Inflammatory macrophage treated with lipopolysaccharide for 4 hours (primary cell): ENCODE measurements at places on chromosomes 5 and 9.

DNA sequence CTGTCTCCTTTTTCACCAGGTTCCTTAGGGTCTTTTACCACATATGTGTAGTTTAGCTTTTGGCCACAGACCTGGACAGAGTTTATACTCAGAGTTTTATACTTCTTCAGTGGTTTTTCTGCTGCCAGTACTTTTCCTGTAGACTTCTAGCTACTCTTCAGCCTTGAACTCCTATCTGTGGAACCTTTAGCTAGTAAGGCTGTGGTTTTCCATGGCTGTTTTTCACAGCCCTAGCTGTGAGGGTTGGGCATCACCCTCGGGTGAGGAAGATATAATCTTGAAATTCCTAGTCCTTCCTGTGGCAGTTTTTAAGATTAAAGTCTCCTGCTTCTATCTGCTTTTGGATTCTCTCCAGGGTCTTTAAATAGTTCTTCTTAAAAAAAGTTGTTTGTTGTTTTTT, 109.1 kb downstream of the FGF1 start:
- no peak for DNase-seq

GRCh38 chr5:98128846-98129245, 644.6 kb upstream of the RGMB start:
- DNase-seq, result no peak

DNA sequence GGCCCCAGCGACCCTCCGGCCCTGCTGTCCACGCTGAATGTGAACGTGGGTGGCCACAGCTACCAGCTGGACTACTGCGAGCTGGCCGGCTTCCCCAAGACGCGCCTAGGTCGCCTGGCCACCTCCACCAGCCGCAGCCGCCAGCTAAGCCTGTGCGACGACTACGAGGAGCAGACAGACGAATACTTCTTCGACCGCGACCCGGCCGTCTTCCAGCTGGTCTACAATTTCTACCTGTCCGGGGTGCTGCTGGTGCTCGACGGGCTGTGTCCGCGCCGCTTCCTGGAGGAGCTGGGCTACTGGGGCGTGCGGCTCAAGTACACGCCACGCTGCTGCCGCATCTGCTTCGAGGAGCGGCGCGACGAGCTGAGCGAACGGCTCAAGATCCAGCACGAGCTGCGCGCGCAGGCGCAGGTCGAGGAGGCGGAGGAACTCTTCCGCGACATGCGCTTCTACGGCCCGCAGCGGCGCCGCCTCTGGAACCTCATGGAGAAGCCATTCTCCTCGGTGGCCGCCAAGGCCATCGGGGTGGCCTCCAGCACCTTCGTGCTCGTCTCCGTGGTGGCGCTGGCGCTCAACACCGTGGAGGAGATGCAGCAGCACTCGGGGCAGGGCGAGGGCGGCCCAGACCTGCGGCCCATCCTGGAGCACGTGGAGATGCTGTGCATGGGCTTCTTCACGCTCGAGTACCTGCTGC, 839 bp downstream of the KCNV2 start:
- no peak for DNase-seq

- no peak for DNase-seq
Measured at GRCh38 chr5:10655972-10656830, 92.3 kb downstream of the ANKRD33B start.

DNA sequence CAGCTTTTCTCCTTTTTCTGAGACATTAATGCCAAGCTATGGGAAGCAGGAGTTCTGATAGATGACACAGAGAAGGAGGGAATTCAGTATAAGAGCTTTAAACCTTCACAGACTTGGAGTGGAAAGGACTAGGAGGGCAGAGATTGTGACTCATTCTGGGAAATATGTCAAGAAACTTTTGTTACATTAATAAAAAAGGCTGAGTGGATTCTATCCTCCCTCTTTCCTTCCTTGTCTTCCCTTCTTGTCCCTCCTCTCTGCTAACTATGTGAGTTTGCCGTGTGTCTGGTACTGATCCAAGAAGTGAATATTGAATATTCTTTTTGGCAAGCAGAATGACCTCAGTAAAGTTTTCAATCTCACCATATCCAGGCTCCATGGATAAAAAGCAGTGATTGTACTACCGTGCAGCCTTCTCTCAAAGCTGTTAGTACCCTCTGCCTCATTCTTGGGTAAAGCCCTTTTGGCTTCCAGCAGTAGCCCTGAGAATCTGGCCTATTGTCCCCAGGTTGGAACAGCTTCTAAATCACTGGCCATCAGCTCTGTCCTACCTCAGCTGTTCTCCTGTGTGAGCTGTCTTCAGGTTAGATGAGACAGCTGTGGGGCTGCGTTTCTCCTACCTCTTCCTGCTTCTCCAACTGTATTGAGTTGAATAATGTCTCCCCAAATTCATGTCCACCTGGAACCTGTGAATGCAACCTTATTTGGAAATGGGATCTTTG, 73.9 kb downstream of the ATG10 start:
- no peak for DNase-seq

GRCh38 chr9:125538092-125538473, 168.9 kb downstream of the MAPKAP1 start:
- DNase-seq, result no peak

DNA sequence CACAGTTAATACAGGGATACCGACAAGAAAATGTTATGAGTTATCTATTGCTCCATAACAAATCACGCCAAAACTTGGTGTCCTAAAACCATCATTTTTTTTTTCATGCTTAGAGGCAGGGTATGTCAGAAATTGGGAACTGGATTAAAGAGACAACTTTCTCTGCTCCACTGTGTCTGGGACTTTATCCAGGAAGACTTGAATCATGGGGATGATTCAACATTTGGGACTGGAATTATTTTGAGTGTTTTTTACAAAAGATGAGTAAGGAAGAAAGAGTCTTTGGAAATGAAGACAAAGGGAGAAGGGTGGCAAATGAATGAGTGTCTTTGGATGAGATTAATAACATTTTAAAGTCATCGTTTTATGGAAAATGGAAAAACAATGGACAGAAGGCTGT, 1883.7 kb upstream of the C9orf72 start:
- DNase-seq, result no peak

DNA sequence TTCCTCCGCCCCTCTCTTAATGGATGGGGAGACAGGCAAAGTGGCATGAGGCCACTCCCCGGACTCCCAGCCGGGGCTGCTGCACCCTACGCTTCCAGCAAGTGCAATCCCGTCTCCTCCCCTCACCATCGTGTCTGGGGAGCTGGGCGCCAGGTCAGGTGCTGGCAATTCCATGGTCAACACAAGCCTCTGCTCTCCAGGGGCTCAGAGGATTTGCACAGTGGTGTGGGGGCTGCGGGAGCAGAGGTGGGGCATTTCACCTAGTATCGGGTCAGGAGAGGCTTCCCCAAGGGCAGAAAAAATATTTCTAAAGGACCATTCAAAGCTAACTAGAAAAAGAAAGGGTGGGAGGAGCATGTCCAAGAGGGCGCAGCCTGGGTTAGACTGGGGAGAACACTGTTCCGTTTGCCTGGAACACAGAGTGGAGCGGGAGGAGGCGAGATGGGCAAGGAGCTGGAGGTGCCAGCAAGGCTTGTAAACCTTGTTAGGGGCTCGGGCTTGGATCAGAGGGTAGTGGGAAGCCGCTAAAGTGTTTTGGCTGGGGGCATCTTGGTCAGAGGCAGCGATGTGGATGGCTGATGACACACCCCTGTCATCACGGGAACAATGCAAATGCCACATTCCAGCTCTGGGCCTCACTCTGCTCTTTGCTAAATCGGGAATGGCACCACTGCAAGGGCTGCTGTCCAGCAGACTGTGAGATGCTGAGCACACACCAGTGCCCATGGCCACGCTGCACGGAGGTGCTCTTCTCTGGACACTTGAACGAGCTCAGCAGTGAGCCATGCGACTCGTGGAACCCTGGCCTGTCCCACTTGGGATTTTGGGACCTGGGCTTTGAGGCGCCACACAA, 191.7 kb downstream of the CDK5RAP2 start:
- DNase-seq, result no peak

DNA sequence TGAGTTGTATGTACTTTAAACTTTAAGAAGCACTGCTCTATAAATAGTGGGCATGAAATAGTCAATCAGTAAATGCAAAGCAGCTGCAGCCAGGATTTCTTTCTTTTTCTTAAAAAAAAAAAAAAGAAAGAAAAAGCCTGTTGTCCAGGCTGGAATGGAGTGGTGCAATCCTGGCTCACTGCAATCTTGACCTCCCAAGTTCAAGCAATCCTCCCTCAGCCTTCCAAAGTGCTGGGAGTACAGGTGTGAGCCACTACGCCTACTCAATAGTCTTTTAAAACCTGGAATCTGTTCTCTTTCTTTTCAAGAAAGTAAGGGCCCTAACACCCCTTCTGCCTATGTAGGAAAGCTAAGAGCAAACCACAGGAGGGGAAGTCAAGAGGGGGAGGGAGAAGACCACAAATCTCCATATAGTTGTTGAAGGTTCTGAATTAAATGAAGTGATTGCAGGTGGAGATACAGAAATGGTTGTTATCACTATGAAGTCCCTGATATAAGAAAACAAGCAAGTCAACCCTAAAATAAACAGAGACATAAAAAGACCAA, 20.6 kb upstream of the TPD52L3 start:
- no peak for DNase-seq

DNA sequence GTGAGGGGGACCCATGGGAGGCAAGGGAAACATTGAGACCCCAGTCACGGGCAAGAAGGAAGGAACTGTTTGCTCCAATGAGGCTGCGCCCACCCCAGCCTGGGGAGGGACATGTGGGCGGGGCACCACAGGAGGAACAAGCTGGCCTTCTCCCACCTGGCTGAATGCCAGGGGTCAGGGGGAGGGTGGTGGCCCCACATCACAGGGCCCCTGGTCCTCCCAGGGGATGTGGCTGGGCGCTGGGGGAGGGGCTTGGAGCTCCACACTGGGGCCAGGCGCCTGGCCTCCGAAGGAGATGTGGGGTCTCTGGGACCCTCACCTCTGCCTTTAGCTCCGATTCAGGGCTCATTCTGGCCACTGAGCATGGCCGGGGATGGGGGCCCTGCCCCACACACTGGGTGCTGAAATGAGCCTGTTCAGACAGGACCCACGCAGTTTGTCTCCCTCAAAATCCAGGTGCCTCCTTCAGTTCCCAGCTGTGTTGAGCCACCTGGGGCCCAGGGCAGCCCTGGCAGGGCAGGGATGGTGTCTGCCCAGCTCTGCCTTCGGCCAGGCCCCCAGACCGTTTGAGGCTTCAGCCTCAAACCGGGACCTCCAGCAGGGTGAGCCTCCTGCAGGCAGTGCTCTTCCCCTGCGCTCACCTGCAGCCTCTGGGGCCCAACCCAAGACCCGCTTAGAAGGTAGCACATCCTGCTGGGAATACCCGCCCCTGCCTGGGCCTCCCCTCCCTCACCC, 33.2 kb upstream of the NOTCH1 start:
- DNase-seq, result peak; percentile 13

DNA sequence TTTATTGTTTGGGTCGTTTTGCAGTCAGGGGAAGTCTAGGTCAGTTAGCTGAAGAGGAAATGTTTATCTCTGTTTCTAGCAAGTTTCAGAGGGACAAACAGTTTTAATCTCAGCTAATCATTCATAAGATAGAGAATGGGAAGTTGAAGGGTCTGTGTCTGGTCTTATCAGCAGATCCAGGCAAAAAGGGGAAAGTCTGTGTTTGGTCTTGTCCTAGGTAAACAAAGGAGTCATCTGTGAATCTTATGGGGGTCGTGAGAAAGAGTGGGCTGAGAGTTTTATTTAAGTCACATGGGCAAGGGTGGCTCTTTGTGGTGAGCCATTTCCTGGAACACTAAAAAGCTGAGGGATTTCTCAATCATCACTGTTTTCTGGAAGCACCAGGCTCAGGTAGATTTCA, 5.6 kb upstream of the SNCAIP start:
- no peak for DNase-seq

DNA sequence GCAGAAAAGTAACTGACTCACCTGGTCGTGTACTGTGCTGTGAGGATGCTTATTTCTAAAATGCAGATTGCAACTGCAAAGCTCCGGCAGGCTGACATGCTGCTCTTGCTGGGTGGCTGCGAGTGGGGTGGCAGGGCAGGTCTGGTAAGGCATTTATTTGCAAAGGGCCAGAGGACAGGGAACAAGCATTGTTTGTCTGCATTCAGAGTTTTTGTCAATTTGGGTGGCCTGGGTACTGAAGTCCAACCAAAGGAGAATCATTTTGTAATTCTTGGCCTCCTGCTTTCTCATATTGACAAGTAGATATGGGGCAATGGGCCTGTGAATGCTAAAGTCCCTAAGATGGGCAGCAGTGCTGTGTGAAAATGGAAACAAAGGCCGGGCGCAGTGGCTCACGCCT, at the start of gene C9:
Gene C9 (minus strand): TSS at position 129 of the 400 bp plus-strand sequence. CDS start 31 bp downstream, at position 98.
- no peak for DNase-seq

DNA sequence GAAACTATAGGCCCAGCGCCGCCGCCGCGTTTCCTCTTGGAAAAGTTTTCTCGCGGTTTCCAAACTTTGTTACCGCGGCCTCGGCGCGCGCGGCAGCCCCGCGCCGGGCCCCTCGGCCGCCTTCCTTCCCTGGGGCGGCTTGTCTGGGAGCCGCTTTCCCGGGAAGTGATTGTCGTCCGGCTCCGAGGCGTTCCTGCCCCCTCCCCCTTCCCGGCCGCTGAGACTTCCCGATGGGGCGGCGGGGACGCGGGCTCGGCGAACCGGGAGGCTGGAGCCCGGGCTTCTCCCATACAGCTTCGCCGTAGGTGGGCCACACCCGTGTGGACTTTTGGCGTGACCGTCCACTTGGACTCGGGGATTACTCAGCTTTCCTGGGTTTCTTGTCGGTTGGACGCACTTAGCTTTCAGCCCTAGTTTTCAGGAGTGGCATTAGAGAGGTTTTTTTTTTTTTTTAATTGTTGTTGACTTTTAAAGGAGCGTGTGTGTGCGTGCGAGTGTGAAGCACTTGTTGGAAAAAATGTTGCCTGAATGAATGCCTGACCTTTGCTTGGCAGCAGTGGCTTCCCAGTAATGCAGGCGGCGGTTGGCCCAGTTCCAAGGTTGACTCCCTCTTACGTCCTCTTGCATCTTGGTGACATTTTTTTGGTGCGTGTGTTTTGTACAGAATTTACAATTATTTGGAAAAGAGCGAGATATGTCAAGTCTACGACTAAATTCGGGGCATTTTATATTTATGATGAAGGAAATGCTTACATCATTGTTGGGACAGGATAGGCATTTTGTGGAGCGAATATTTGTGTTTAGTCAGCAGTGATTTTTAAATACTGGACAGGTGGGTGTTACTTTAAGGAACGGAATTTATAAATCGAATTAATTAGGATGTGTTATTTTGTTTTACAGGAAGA, 821 bp downstream of the CTNNA1 start:
- peak; percentile 87 for DNase-seq

- peak; percentile 60 for DNase-seq
Measured at GRCh38 chr5:69414885-69415583, at the start of gene MARVELD2. TSS of gene MARVELD2 (plus strand) at chr5:69415116. CDS start at chr5:69419386, 4,270 bp downstream.
